ENCODE measurements at places on chromosomes 5 and 9.
A peak's percentile ranks its signal among the peaks of the same experiment; 100 is the strongest.

GRCh38 chr9:38294220-38294960 is 98.1 kb upstream of the ALDH1B1 start:
- DNase-seq = no peak

GRCh38 chr5:126460459-126460858 is 37.2 kb downstream of the GRAMD2B start:
- no peak for DNase-seq

- DNase-seq = no peak
Observed at GRCh38 chr9:79222483-79222882, 349.3 kb upstream of the TLE4 start.

DNA sequence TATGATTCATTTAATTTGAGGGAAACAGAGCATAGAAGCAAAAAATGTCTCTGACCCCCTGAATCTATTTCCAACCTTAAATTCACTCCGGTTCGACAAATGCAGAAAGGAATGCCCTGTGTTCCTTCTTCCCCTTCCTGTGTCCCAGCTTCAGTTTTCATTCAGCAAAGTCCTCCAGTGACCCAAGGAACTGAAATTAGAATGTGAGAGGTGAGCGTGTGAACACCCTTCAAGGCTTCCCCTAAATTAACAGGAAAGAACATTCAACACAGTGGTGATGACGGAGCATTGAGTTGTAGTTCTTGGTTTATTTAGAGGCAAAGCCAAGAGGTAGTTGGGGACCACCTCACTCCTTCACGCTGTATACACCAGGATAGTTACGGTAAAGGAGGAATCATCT is 97.6 kb upstream of the CTSL start:
- DNase-seq = no peak

DNA sequence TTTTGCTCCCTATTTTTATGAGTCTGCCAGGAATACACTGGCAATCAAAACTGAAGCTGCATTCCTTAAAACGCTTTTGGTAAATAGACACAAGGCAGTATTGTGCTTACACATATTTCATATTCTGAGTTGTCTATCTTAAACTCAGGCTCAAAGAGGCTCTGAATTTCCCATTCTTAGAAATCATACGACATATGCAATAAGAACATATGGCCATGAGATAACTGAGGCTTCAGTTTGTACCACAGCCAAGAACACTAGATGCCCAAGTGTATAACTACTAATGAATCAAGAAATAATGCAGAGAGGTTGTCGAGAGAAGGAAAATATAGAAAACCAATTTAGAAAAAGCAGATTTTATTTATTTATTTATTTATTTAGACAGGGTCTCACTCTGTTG is 357.4 kb downstream of the NDUFS4 start:
- no peak for DNase-seq

DNA sequence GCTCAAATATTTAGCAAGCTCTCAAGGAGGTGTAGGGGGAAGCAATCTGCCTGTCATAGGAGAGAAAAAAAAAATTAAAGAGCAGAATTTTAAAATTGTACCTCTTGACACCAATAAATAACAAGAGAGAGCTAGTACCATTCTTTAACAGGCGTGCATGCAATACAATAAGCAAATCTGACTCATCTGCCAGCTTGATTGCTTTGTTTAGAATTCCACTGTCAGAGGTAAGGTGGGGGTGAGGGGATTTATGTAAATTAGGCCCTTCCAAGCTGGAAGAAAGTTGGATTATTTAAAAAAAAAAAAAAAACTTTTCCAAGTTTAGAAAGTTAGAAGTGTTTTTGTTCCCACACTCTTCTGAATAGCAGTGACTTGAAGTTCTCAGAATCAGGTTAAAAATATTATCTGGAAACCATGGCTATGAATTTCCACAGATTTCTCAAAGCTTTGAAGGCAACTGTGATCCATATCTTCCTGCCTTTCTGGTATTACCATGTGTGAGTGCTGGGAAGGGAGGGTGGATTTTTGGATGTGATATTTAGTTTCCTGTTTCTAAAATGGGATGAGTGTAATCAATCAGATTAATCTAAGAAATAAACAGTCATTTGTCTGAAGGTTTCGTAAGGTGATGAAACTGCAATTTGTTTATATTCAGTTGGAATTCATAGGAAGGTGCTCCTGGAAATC is 477.5 kb downstream of the TLE4 start:
- no peak for DNase-seq

DNA sequence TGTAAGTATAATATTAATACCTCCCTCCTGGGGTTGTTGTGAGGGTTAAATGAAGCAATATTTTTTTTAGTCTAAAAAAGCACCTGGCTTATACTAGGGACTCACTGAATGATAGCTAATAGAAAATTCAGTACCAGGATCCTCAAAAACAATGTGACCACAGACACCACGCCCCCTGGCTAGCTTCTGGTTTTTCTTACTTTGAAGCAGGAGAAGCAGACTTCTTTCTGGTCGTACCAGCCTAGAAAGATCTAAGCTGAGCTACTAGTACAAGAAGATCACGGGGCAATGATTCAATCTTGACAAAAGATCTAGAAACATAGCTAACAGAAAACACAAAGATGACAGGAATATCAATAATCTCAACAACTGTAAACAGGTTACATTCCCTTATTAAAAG is 218.5 kb upstream of the SLC30A5 start:
- peak; percentile 5 for DNase-seq

DNA sequence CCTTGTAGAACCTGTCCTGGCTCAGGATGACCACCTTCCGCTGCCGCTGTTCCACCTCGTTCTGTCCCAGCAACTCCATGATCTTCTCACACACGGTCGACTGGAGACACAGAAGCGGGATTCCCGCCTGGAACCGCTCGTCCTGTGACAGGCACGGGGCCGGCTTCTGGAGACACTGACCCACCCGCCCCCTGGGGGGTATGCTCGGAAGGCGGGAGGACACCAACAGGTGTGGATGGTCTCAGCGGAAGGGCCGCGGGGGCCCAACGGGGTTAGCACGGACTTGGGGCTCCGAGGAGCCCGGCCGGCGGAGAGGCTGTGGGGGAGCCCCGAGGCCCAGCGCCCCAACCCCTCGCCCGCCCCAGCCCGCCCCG is 530 bp downstream of the UCK1 start:
- no peak for DNase-seq

- DNase-seq = peak; percentile 11
Observed at GRCh38 chr5:110757118-110757729, 18.4 kb downstream of the SLC25A46 start.

GRCh38 chr9:5629312-5630080 is 589 bp downstream of the RIC1 start:
- peak; percentile 22 for DNase-seq

- DNase-seq = no peak
Observed at GRCh38 chr5:116009806-116010205, 22.5 kb upstream of the ARL14EPL start.

DNA sequence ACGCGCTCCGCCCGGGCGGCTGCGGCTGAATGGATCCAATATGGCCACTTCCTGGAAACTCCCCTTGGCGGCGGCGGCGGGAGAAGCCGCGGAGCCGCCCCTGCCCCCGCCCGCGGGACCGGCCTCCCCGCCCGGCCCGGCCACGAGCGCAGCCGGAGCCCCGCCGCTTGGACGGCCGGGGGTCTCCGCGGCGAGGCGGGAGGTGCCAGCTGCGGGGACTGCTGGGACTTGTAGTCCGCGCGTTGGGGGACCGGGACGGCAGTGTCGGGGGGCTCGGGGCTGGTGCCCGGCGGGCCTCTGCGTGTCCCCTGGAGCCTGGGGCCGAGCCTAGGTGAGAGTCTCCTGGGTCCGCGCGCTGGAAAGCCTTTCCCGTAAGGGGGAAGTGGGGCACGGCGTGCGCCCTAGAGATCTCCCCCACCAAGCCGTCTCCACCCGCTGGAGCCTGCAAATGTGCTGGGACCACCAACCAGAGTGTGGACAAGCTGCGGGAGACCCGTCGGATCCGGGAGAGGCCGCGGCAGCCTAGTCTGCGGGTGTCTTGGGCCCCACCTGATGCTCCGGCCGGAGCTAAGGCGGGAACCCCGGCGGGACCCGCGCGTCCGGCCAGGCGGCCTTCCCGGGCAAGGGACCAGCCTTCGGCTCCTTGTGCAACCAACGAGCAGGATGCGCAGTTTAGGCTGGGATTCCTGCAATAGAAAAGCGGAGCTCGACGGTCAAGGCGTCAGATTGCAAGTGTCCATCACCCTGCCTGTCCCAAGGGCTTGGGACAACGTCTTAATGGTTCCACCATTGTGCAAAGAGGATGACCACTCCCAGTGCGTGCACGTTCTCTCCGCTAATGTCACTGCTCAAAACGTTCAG is at the start of gene SEPTIN8:
Gene SEPTIN8 (minus strand): TSS at position 31 of the 861 bp plus-strand sequence. CDS start 102 bp downstream, outside the sequence.
- DNase-seq = peak; percentile 33

DNA sequence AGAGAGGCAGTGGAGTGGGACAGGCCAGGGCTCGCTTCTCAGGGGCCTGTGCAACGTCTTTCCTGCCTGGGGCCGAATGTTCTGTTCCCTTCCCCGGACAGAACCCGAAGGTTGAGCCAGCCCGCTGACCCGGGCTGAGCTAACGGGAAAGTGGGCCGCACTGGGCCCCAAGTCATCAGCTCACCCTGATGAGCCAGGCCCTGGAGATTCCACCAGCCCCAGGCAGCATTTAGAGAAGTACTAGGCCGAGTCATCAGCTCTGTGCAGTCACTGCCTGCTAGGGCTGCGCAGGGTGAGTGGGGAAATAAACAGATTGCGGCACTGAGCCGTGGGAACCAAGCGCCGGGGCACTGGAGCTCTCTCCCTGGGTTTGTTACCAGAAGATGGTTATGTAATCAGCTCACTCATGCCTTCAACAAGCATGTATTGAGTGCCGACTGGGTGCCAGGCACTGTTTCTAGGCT is 29.1 kb upstream of the DUSP1 start:
- DNase-seq = no peak

- DNase-seq = no peak
Observed at GRCh38 chr9:35306283-35306682, 144.5 kb downstream of the UNC13B start.

DNA sequence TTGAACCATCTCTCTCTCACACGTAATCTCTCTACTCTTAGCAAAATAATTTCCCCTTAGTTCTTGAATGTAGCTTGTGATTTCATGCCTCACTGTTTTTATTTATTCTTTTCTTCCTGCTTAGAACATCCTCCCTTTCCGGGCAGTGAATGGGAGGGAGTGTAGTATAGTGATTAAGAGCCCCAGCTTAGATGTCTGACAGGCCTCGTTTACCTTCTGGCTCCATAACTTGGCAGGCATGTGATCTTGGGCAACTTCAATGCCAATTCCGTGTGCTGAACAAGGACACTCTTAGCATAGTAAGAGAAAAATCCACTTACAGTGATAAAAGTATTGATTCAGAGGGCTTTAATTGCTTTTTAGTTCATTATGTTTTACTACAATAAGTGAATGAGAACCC is 96.3 kb upstream of the TNPO1 start:
- no peak for DNase-seq

GRCh38 chr9:111034898-111035539 is 3.3 kb downstream of the LPAR1 start:
- DNase-seq = no peak

DNA sequence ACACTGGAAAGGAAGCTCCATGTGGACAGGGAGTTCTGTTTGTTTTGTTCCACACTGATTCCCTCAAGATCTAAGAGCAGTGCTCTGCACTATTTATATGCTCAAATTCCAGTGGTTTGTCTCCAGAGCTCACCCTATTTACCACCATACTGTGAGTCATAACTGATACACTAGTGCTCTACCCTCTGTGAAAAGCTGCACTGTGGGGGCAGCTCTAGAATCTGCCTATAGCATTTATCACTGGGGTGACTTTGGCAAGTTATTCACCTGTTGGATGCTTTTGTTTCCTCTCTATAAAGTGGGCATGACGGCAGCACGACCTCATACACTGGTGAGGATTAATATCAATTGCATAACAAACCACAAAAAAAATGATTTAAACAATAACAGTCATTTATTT is 307.8 kb downstream of the NR2F1-AS1 start:
- no peak for DNase-seq

GRCh38 chr5:118236108-118236849 is 752.1 kb downstream of the DTWD2 start:
- DNase-seq = no peak

Data from T-helper 1 cell (primary cell).